Breast epithelium (tissue), 4 donors: ENCODE measurements at places on chromosomes 1 and 21. TPM values are rescaled to one million over a fixed set of nuclear protein-coding genes. Genes with fewer than 3 reads are reported as not detected.
A peak's percentile ranks its signal among the peaks of the same experiment; 100 is the strongest.

DNA sequence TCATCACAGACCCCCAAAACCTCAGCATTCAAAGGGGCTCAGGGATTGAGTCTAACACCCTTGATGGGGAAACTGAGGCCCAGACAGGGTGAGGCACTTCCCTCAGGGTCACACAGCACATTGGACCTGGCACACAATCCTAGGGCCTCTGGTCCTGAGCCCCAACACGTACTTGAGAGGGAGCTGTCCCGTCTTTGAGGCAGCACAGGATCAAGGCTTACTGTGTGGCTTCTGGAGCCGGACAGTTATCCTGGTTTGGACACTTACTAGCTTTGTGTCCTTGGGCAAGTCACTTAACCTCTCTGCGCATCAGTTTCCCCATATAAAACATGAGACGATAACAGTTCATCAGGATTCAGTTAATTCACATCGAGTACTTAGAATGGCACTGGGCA, 26.5 kb downstream of the RUNX3 start:
- no peak for DNase-seq

DNA sequence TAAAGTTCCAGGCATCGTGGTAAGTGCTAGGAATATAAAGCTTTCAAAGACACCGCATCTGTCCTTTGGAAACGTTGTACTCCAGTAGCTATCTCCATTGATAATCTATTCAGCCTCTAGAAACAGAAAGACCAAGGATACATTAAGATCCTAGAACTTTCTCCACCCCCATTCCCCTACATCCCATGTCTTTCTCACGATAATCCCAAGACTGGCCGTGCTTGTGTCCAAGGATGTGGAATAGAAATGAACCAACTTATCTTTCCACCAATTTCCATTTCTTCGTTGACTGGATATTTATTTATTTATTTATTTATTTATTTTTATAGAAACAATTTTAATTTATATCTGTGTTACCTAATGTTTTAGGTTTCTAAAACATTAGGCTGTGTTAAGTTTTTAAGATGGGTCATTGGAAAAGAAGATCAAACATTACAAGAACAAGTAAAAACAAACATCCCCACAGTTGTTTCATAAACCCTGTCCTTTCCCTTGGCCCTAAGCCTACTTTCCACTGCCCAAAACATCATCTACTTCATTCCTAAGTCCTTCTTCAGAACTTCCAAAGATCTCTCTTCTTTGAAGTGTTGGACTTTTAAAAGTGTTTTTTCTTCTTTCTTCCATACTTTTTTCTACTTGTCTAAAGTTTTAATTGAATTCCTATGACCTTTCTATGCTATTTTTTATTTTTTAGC, 39.7 kb downstream of the LRRC8C start:
- no peak for DNase-seq

GRCh38 chr1:81800695-81801650, at the start of gene ADGRL2:
ADGRL2 (plus strand) TSS chr1:81800934; CDS start chr1:81836985, 36,051 bp downstream.
- peak; percentile 57 for DNase-seq

GRCh38 chr1:243301059-243301458, 45.2 kb downstream of the SDCCAG8 start:
- no peak for DNase-seq

- DNase-seq: no peak
Observed at GRCh38 chr1:116987256-116987555, 14.4 kb upstream of the CD101 start.

GRCh38 chr1:28518745-28519341, 13.0 kb downstream of the RCC1 start:
- DNase-seq: no peak

DNA sequence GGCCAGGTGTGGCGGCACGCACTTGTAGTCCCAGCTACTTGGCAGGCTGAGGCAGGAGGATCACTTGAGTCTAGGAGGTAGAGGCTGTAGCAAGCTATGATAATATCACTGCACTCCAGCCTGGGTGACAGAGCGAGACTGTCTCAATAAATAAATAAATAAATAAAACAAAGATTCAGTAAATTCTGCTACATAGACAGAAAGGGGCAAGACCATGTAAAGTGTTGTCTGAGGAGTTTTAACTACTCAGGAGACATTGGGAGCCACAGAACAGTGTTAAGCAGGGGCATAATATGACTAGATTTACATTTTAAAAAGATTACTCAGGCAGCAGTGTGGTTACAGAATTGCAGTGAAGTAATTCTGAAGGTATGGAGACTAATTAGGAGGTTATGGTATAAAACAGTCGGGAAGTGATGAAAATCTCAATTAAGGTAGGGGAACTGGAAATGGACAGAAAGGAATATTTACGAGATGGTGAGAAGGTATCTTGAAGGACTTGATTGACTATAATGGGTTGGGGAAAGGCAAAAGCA, 94.7 kb downstream of the ATP1B1 start:
- DNase-seq: no peak

KCNQ4 gene
- total RNA-seq: 0.32 TPM

CDK18 gene
- total RNA-seq: 12.3 TPM

CFHR5 gene
- total RNA-seq: not detected

RGS7 gene
- not detected for total RNA-seq
